Esophagus squamous epithelium (tissue), 5 donors: ENCODE measurements at places on chromosomes 2 and 18.

- DNase-seq: no peak
These were observed 9.5 kb downstream of the MAPRE2 start for GRCh38 chr18:35050705-35051195.

GRCh38 chr2:48601349-48601748, 16.3 kb upstream of the GTF2A1L start:
- no peak for DNase-seq

DNA sequence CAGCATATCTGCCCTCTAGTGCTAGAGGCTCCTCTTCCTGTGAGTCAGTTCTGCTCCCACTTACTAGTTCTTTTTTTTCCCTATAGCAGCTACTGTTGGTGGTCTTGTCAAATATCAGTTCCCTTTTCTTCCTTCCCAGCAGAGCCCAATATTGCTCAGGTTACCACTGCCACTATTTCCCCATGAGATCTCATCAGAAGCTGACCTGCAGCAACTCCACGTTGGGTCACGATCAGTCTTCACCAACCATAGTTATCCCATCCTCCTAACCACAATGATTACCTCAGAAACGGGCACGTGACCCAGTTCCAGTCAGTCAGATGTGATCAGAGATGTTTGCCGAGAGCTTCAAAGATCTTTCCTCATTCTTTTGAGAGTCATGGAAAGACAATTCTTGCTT, 59.7 kb upstream of the CAPN13 start:
- no peak for DNase-seq

DNA sequence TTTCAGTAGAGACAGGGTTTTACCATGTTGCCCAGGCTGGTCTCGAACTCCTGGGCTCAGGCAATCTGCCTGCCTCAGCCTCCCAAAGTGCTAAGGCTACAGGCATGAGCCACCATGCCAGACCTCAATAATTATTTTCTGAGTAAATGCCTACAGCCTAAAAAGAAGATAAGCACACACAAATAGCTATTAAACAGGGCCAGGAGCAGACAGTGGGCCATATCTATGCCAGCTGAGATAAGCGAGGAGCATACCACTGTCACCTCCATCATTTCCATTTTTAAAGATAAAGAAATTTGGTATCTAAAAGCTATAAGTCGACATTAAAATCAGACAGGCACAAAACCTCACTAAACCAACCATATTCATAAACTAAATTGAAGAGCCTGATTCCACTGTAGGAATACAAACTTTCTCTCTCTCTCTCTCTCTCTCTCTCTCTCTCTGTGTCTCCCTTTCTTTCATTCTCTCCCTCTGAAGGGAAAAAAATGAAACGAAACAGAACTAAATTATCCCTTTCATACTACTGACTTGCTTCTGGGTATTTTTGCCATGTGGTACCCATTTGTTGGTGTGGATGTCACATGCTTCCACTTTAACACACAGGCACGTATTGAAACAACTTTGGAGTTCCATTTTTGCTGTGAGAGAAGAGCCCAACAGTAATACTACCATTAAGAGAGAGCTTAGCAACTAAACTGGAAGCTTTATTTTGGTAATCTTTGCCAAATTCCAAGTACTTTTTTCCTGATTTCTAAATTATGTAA, 51.0 kb downstream of the FARSB start:
- DNase-seq: no peak

DNA sequence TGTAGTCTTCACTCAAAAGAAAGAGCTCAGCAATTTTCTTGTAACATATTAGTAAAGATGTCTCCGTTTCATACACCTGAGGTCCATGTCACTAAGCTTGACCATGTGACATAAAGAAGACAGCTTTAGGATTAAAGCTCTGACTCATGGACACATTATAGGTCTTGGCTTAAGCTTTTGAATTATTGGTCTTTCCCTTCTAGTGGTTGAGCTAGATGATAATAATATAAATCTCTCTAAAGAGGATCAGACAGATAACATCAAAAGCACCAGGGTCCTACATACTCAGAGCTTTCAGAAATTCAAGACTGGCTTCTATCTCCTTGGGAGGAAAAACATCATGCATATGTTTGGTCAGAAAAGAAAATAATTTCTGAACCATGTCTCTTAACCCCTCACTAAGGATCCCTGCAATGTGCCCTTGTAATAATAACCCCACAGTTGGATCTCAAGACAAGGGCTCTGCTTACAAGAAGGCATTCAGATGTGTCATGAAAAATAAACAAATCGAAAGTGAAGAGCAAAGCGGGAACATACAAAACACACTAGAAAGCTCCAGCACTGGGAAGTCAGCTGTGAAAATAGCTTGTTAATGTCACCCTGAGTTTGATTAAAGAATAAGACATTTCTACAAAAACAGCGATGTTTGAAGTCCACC, 174.5 kb downstream of the PID1 start:
- DNase-seq: no peak

DNA sequence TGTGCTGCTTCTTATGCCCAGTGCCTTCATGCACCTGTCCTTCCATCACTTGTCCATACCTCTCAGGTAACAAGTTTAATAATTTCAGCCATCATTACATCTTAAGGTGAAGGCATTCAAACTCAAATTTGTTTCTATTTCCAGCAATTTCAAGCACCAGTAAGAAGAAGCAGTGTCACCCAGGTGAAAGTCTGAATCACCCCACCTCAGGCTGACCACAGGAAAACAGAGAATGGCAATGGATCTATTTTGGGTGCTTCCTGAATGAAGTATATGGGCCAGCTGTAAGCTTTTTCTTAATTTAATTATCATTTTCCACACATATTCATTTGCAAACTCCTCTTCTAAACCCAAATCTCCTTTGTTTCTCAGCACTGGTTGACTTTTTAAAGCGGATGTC, 372.7 kb upstream of the SOX11 start:
- no peak for DNase-seq

GRCh38 chr2:160492401-160493226, 993 bp downstream of the RBMS1 start:
- DNase-seq: no peak

GRCh38 chr2:230700447-230700846, 12.2 kb upstream of the CAB39 start:
- no peak for DNase-seq

- no peak for DNase-seq
These were observed 4.7 kb upstream of the IL1R2 start for GRCh38 chr2:101986804-101987740.

GRCh38 chr2:198628596-198628995, 824.2 kb downstream of the PLCL1 start:
- no peak for DNase-seq

DNA sequence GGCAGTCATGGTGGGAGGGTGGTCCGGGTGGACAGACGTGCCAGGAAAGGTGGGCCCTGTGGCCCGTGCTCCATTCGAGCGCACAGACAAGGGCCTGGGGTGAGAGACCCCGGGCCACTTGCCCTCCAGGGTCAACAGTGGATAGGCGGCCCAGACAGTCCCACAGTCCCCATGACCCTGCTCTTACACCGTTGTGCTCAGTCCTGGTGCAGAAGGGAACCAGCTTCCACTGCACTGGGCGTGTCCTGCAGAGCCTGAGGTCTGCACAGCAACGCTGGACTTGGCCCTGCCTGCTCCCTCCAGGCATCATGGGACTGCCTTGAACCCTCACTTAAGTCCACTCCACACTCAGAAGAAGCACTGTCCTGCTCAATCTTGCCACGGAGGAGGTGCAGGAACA, 52.0 kb downstream of the PXDN start:
- no peak for DNase-seq

GRCh38 chr2:40213071-40213470, 238.8 kb downstream of the SLC8A1 start:
- no peak for DNase-seq

GRCh38 chr2:168336786-168337388, 89.5 kb upstream of the STK39 start:
- no peak for DNase-seq

DNA sequence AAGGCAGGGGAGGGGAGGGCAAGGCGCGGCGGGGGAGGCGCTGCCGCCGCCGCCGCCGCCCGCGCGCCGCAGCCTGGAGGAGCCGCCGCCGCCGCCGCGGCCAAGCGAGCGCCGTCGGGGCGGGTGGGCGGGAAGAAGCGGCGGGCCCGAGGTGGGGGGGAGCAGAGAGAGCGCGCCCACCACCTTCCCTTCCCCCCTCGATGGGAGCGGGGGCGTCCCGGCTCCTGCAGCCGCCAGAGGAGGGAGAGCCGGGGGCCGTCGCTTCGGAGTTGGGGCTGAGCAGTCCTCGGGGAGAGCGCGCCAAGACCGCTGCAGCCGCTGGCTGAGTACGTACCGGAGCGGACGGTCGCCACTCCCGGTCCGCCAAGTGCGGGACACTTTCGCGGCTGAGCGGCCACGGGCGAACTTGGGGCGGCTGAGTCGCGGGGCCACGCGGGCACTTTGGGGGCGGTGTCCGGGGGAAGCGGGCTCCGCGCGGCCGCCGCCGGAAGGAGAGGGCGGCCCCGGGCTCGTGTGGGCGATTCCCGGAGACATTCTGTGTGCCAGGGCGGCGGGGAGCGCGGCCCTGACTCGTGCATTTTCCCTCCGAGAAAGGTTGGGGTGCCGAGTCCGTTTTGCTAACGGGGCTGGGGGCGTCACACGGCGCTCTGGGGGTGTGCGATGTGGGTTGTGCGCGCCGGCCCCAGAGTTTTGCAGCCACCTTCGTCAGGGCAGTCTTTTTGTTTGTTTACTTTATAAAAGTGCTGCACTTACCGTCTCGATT, at the start of gene NAB1:
TSS of gene NAB1 (plus strand) at position 49 of the 763 bp plus-strand sequence. CDS start 10,094 bp downstream, outside the sequence.
- DNase-seq: no peak

DNA sequence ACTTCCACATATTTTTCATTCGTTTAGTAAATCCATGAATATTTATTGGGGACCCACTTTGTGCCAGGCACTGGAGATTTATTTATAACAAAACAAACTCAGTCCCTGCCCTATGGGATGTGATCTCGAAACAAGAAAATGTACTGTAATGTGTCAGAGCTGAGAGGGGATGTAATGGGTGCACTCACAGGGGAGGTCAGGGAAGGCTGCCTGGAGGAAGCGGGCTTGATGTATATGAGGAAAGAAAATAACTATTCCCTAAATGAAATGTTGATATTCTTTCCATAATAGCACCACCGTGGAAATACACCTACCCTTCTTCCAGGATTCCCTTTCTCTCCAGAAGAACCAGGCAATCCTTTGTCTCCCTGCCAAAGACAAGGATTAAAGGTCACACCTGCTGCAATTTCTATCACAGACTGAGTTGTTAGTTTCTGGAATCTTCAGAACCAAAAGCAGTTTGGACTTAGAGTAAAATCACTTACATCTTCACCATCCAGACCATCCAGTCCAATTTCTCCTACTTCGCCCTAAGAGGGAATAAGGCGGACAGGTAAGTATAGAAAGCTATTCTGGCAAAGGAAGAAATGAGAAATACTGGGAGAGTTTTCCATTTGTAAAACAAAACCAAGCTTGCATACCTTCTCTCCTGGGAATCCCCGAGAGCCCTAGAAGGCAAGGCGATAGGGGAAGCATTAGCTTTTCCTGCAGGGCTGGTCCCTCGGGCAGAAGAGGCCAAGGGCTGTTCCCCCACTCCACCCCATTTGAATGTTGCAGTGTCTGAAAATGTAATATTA, 55.0 kb downstream of the COL6A3 start:
- no peak for DNase-seq

GRCh38 chr2:197191177-197191939, 119.2 kb downstream of the ANKRD44 start:
- no peak for DNase-seq

GRCh38 chr2:19894134-19894792, 7.5 kb downstream of the TTC32 start:
- no peak for DNase-seq

DNA sequence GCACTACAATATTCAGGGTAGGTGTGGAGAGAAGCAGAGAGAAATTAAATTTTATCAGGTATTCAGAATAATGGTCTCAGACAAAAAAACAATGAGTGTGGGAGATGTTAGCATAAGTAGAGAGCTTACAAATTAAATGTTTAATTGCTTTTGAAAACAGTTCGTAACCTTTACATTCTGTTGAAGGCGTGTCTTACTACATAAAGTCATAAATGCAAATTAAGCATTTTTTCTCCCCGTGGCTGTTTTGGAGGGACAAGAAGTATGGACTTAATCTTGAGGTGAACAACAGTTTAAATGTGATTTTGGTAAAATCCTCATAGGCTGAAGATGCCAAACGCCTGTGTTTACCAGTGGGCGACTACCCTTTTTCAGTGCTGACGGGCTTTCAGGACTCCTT, 55.8 kb downstream of the OXER1 start:
- no peak for DNase-seq

DNA sequence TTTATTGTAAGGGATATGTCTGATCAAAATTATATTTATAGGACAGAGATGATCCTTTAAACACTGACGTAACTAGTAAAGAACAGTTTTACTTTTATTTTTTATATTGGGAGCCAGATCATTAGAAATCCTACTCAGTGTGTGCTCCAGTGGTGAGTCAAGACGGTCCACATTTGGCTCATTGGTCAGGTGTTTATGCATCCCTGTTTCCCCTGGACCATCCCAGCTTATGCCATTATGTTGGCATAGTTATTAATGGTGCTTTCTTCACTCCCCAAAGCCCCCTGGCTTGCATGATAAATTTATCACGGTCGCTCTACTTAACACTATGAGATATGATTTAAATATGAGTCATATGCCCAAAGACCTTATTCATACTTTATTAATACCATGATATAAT, 293.4 kb downstream of the XIRP2 start:
- no peak for DNase-seq

DNA sequence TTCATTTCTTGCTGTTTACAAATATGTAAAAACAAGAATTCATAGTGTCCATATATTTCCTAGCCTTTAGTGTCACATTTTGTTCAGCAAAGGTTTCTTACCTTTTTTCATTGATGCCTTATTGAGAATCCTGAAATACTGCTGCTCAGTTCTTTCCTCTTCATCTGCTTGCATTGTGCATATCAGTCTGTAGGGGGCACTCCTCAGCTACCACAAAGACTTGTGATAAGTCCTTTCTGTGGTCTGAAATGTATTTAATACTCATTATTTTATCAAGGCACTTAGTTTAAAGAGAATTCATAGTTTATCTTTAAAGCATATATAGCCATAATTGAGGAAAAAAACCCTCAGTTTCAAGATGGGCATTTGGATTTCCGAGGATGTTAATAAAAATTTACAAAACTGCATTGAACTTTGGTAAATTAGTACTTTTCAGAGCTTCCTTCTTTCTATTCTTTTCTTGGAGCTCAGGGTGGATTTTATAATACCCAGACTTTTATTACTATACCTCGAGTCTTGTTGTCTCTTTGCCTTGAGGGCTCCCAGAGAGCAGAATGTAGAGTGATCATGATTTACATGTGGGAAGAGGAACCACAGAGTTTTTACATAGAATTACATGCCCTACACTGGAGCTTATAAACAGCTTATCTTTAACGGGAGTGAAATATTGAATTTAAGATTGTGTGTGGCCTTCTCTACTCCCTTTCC, 570.1 kb downstream of the PLCL1 start:
- no peak for DNase-seq
